ENCODE measurements at places on chromosomes 12 and 14.

GRCh38 chr12:42958291-42958674 lies 368.7 kb upstream of the PRICKLE1 start:
- no peak for DNase-seq

DNA sequence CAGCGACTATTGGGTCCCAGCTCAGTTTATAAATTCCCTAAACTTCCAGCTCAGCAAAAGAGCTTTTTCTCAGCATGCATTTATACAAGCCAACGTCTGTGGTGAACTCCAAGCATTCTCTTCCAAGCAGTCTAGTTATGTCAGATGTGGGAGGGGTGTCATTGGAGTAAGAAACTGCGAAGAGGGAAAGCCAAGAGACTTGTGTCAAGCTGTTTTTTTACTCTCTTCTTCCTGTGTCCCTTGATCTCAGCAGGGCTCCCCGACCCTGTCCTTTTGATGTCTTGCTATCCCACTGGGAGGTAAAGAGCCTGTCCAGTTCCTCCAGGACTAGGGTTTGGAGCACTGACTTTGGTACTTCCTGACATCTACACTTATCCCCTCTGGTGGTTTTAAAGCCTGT lies 69.0 kb downstream of the PPM1H start:
- DNase-seq = no peak

DNA sequence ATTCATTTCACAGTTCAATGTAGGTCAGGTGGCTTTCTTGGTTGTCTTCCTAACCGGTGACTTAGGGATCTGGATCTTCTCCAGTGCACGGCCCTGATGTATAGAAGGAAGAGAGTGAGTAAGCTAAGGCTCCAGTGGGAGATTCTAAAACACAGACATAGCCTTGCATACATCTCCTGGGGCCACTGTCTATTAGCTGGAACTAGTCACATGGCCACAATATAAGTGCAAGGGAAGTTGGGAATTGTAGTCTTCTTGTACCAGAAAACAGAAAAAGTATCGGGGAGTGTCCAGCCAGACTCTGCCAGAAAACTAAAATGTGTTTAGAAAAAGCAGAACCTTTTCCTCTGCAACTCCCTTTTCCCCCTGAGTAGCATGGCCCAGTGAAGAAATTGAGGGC lies 531.6 kb downstream of the VRK1 start:
- DNase-seq = no peak

DNA sequence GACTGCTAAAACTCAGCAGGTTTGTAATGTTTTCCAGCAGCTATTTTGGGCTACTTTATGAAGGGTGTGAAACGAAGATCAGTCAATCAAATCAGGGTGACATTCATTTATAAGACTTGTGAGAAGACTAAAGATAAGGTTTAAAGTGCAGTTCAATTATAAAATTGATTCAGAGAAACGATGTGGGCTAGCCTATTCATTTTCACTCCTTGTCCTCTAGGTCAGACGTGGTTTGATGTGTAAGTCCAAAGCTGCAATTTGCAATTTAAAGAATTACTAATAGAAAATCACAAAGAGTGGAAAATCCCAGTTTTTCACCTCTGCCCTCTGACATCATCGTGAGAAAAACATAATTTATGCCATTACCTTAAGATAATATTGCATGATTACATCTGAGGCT lies 243.5 kb upstream of the NOVA1 start:
- DNase-seq = no peak

- DNase-seq = no peak
Measured at GRCh38 chr12:105445649-105446048, 115.2 kb downstream of the C12orf75 start.

DNA sequence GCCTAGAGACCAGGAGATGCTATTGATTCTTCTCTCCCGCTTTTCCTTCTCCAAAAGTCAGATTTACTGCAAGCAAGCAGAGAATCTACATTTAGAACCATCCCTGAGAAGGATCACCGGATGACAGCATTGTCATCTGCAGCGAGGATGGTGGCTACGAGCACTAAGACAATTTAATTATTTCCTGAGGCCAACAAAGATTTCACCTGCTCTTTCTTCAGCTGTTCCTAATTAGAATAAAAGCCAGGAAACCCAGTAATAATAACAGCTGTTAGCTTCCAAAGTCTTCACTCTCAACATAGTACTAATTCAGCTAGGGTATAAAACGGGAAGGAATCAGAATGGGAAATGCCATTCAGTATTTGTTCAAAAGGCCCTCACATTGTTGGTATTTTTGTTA lies 53.3 kb downstream of the TMTC1 start:
- no peak for DNase-seq

DNA sequence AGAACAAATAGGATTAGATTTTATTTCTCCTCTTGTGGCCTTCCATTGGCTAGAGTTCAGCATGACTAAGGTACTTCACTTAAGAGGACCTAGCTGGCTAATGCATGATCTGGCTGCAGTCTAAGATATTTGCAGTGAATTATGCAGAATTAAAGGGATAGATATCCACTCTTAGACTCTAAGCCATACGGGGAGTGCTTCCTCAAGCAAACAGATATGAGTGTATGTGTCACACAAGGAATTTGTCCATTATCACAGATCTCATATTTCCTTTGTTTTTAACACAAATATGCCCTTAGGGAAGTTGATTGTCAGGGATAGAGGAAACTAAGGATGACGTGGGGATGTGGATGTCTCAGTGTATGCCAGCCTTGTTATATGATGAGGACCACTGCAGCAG lies 88.1 kb upstream of the DHRS4 start:
- no peak for DNase-seq

DNA sequence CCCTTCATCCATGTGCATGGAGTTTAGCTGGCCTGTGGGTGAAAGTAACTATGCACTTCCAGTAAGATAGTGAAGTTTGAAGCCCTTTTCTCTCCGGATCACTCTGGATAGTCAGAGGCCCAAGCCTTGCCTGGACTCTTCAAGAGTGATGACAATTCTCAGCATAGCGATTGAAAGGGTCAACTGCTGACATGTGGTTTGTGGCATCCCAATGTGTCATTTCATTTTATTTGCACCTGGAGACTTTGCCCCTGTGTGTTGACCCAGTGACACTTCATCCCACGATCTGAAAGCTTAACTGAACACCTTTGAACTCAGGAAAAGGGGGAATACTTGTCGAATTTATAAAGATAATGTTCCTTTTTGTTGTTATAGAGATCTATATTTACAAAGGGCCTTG lies 711.9 kb upstream of the TMEM132C start:
- DNase-seq = no peak

GRCh38 chr12:3130057-3130830 lies 53.1 kb downstream of the TSPAN9 start:
- DNase-seq = no peak

- DNase-seq = peak; percentile 53
Measured at GRCh38 chr14:69288011-69288771, 28.2 kb downstream of the GALNT16 start.

DNA sequence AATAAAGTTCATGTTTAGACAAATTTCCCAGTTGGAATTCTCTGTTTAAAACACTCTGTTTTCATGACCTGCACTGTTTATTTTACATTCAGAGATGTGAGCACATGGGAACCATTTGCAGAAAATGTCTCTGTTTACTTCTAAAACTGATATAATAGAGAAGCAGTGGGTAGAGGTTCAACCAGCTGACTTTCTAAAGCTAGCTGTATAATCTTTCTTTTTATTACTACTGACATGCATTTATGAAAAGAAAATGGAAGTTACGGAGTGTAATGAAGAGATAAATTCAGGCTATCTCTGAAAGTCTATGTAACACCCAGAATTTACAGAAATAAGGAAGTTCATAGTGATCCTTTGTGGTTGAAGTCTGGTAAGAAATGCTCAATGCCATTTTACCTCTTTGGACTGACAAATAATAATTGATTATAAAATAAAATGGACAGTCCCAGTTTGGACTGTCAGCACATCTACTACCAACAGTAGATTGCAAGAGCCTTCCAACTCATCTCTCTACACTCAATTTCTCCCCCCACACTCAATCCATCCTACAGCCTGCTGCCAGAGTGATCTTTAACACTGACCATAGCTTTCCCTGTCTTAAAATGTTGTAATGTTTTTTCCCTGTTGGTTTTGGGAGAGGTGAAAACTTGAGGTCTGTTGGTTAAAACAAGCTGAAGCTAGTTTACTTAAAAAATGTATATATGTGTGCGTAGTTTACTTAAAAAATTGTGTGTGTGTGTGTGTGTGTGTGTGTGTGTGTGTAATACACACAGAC lies 137.4 kb downstream of the AEBP2 start:
- DNase-seq = no peak

GRCh38 chr12:65494537-65494936 lies 216.1 kb downstream of the MSRB3 start:
- no peak for DNase-seq

- no peak for DNase-seq
Measured at GRCh38 chr12:42442888-42443287, 116.9 kb downstream of the PPHLN1 start.

- DNase-seq = no peak
Measured at GRCh38 chr12:93668919-93669418, 8.2 kb upstream of the CRADD start.

- DNase-seq = no peak
Measured at GRCh38 chr12:67241482-67241881, 27.7 kb upstream of the CAND1 start.

GRCh38 chr14:50308363-50308915 lies 3.6 kb downstream of the L2HGDH start:
- DNase-seq = no peak

DNA sequence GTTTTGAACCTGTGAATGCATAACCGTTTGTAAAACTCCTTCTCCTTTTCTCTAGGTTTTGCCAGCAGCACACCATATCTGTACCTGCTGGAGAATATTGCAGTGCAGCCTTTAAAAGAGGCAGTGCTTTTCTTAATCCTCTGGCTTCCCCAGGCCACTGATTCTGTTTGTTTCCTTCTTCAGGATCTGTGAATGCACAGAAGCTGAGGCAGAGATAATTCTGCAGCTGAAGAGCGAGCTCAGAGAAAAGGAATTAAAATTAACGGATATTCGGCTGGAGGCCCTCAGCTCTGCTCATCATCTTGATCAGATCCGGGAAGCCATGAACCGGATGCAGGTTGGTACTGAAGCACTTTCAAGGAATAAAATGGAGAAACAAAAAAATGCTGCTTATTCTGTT lies 348.7 kb downstream of the NAV3 start:
- DNase-seq = no peak

DNA sequence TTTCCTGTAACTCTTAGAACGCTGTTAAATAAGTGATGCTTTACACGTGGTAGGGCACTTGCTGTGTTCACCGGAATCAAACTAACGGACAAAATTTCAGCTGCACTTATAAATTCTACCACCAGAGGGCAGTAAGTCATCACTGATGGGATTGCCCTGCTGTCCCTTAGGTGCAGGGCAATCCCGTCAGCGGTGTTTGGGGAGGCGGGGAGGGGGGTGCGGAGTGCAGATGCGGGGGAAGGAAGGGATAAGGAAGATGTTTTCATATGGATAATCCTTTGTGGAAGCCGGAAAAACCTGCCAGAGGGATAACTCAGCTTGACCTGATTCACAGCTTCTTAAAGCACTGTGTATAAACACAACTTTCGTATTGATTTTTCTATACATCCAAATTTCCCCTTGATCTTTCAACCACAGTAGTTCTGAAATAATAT lies 21.7 kb upstream of the SLC10A1 start:
- peak; percentile 44 for DNase-seq

DNA sequence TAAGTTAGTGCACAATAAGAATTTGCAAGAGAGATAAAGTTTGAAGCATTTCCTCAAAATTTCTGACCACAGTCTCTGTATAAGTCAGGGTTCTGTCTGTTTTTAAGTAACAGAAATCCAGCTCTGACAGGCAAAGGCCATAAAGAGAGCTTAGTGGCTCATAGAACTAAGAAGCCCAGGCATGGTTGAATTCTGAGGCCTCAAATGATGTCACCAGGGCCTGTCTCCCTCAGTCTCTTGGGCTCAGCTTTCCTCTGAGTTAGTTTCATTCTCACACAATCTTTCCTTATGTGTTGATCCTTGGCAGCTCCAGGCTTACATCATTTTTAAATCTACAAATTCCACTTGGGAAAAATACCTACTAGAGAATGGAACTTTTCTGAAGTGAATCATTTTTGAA lies 173.4 kb upstream of the ATP2B1 start:
- DNase-seq = peak; percentile 46

DNA sequence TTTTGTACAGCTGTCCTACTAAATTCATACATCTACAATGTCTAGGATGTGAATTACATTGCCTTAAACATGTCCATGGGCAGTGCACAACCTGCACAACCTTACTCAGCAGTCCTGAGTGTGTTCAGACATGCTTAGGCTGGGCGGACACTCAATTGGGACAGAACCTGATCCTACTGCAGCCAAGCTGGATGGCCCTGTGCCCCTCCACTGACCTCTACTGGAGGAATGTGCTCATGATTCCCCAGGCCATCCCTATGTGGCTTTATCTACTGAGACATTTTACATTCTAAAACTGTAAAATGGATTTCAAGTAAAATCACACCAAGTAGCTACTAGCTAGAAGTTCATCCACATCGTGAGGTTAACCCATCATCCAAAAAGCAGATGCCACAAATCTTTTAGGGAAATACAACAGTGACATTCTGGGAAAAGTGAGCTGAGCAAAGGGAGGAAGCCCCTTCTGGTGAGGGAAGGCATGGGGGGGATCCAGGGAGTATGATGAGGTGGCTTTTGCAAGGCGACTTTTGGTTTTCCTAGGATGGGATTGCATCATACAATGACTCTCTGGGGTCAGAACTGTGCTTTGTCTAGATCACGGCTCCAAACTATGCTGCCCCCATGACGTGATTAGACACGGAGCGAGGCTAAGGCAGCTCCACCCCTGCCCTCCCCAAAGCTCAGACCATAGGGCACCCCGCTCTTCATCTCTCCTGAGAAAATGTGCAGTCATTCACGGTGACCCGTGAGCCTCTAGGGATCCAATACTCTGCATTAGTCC lies 911.7 kb upstream of the TMEM132C start:
- DNase-seq = peak; percentile 12

DNA sequence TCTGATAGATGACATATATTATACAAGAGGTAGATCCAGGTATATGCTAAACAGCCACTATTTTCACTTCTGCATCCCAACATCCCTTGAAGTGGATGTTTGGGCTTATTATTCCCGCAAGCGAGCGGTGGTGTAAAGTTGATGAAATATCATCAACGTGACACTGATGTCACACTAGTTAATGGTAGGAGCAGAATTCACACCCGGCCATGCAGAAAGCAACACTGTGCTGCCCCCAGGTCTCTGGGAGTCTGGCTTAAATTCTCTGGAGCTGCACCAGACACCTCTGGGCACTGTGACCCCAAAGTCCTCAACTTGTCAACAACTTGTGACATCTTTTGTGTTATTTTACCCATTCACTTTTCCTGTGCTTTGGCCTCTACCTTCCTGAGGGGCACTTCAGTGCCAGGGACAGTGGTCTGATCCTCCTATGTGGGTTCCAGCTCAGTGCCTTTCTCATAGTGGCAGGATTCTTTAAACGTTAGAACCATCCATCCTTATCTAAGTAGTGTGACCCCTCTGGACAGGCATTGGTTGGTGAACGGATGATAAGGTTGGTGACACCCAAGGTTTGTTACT lies 952 bp downstream of the DRAM1 start:
- DNase-seq = no peak
